ENCODE measurements at places on chromosomes 2 and 18. TPM values are rescaled to one million over a fixed set of nuclear protein-coding genes. Genes with fewer than 3 reads are reported as not detected.

The GREB1 gene
- 14.3 TPM for polyA plus RNA-seq

The PARD6G gene
- polyA plus RNA-seq, result 30.7 TPM

The DNAH6 gene
- 3.7 TPM for polyA plus RNA-seq

- peak; percentile 27 for DNase-seq
Measured at GRCh38 chr2:75464348-75464946, 96.3 kb downstream of the EVA1A start.

- no peak for DNase-seq
Measured at GRCh38 chr18:59218018-59218417, 1.9 kb upstream of the GRP start.

The TRIM43 gene
- polyA plus RNA-seq, result not detected

- DNase-seq, result no peak
Measured at GRCh38 chr2:1032030-1032429, 81.4 kb downstream of the SNTG2 start.

GRCh38 chr2:190882411-190882766, 1.8 kb downstream of the GLS start:
- no peak for DNase-seq

GRCh38 chr18:48179001-48179400, 230.2 kb downstream of the ZBTB7C start:
- DNase-seq, result no peak

The EVA1A gene
- polyA plus RNA-seq, result 15.0 TPM

The SLC4A5 gene
- polyA plus RNA-seq, result 3.4 TPM

The OSGEPL1 gene
- polyA plus RNA-seq, result 15.9 TPM

GRCh38 chr2:1546901-1547300, 133.6 kb downstream of the TPO start:
- no peak for DNase-seq

DNA sequence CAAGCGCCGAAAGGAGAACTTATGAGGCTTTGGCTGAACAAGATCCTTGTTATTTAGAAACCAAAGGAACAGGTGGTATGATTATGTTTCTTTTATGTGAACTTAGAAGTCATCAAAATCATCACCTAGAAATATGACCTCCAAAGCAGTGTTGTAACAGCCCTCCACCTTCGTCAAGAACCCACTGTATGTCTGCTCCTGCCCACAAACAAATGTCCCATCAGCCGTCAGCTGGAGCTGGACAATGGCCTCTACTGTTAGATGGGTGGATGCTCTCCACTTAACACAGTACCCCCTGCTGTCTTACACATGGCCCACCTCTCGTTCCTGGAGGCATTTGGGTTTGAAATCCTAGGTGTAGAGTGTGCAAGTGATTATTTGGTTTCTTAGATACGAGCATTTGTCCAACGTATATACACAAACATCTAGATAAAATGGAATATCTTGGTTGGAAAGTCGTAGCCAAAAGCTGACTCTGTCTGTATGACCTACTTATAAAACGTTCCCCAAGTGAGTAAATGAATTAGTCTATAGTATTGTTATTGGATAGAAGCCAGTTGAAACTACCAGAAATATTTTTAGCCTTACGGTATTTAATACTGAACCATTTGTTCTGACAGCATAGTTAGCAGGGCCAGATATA, 113.0 kb downstream of the CRIM1 start:
- peak; percentile 60 for DNase-seq

DNA sequence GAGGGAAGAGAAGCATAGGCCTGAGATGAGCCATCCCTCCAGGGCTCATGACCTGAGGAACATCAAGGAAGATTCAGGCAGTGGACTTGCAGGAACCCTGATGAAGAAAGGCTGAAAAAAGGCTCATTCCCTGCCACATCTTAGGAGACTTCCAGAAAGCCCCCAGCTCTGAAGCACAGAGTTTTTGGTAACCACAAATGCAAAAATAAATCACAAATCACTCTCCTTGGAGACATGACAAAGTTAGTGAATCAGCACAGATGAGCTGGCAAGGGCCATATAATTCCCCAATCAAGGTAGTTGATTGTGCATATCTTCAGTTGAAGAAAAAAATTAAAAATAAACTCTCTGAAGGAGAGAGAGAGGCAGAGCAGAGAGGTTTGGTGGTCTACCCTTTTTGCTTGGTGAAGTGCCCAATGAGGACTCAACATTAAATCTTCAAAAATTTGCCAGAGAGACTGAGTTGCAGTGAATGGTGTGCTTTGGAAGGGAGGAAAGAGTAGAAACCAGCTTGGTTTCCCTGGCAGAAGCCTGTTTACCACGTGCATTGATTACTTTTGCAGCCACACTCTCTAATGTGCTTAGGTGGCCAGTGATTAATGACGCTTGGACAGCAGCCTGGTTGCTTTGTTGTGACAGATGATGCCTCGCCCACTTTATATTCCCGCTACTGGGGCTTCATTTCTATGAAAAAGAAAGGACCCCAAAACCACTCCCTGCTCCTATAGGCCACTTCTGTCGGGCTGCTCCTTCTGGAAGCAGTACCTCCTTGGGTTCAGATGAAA, 257.4 kb upstream of the SLC14A2 start:
- DNase-seq, result peak; percentile 36

GRCh38 chr2:675460-675859, 1.7 kb downstream of the TMEM18 start:
- no peak for DNase-seq

- no peak for DNase-seq
Measured at GRCh38 chr2:215171151-215171550, 32.7 kb upstream of the ABCA12 start.

The PDE1A gene
- polyA plus RNA-seq, result 22.5 TPM

GRCh38 chr18:2825613-2826175, 21.1 kb upstream of the EMILIN2 start:
- DNase-seq, result no peak

DNA sequence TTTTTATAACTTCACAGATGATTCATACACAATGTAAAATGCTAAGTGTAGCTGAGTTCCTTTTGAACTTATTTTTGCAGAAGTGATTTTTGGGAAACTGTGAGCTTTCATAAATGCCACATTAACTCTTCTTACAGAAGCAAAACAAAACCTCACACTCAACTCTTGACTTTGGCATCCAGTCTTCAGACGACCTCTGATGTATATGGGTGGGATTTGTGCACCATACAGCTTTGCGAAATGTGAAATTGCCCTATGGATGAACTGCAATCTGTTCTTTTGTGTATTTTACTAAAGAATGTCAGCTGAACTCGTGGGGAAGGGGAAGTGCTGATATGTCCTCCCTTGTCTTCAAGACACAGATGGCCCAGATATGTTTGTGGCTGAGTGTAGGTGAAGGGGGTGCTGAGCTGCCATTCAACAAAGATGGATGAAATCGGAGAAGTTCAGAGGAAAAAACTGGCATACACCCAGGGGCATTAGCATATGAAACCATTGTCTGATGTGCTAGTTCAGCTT, 218.3 kb downstream of the PTGR3 start:
- DNase-seq, result no peak

DNA sequence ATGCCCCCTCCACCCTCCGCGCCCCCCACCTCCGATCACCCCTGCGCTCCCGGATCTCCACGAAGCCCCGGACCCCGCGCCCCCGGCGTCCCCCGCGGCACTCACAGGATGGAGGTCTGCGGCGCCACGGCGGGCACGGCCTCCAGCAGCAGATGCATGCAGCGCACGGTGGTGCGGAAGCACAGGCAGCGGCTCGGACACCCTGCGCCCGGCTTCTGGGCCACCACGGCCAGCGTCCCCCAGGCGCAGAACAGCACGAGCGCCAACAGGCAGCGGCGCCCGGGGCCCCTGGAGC, 217 bp downstream of the PXDN start:
- no peak for DNase-seq

DNA sequence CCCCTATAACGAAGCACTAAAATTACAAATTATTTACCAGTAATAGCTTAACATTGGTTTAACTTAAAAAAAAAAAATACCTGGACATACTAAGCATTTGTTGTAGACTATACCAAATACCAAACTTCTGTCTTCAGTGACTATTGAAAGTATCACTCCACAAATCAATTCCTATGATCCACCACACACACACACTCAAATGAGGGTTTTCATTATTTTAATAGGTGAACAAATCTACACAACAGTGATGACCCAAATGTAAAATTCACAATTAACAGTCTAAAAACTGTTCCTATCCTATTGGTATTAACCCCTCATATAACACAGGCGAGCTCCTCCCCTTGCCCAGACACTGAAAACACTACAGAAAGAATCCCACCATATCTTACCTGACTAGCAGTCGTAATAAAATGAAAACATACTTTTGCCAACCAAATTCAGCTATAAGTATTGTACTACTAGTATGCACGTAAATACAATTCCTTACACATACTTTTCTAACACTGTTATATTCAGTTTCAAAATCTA, 2.5 kb downstream of the SP3 start:
- no peak for DNase-seq

DNA sequence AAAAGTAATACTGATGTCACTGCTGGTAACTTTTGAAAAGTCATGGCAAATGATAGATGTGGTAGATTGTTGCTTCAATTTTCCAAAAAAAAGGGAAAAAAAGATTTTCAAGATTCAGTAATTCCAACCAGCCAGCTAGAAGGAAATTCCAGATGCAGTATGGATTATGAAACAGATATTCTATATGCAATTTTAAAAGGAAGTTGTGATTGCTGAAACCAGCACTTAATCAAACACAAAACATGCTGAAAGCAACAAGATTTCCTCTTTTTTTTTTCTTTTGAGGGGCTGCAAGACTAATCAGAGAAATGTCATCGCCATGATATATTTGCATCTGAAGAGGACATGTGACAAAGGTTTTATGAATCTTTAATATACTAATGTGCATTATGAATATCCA, 5.1 kb upstream of the HNMT start:
- no peak for DNase-seq
